PC-3 (cell line): ENCODE measurements at places on chromosomes 3 and 15. TPM values are rescaled to one million over a fixed set of nuclear protein-coding genes. Genes with fewer than 3 reads are reported as not detected.

DNA sequence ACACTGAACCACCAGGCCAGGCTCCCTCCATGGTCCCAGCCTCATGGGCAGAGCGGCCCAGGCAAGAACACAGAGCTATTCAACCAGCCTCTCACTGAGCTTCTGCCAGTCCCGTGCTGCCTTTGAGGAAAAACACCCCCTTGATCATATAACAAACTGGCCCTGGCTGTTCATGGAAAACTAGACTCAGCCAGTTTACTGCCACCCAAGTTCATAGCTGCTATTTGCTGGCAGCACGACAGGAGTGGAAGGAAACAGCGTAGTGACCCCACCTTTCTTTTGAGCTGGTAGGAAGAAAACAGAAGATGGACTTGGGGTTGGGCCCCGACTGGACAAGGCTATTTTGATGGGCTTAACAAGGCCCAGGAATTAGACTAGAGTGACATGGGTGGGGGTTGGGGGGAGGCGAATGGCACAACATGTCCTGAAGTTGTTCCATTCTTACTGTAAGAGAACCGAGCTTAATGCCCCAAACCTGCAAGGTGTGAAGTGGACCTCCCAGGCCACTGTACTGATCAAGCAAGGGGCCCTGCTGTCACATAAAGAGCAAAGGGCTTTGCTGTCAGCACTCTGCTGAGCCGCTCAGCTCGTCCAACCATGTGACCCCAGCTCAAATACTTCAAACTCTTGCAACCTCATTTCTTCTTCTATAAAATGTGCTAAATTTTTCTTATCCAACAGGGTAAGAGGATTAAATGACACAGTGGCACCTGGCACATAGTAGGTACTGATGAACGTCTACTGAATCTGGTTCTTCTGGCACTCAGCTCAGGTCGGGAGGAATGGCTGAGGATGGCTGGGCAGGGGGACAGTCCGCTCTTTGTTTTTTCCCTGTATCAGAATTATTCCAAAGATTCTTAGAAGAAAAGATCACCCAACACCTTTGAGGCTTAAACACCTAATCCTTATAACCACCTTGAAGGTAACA is 1.6 kb downstream of the FBXL22 start:
- no peak for DNase-seq
- H3K36me3 ChIP-seq: no peaks in the 10 kb centered on the region
- peaks cover 7% of the 10 kb centered on the region; the same call in 1 of the 2 replicates for H3K4me1 ChIP-seq
- peak overlapping the region; percentile 83 for H3K4me3 ChIP-seq
- no peaks in the 10 kb centered on the region for H3K27me3 ChIP-seq

DNA sequence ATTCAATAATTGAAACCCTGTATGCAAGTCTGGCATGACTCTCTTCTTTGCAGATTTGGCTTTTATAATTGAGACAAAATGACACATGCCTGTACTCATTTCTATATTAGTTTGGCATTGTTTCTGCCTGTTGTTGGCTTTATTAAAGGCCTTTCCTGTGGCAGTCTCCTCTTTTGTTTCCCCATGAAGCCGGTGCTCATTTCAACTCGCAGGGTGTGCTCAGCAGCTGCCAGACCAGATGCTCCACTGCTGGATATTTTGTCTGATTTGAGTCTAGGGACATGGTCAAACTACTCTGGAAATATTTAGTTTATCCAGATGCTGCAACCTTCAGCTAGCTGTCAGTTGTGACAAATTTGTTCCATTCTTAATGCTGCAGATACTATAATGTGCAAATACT is 445.3 kb downstream of the NAALADL2 start:
- peaks cover 13% of the 10 kb centered on the region for H3K4me1 ChIP-seq
- H3K27me3 ChIP-seq: no peaks in the 10 kb centered on the region
- H3K36me3 ChIP-seq: no peaks in the 10 kb centered on the region
- no peak for DNase-seq
- no peak overlapping the region for H3K27ac ChIP-seq

DNA sequence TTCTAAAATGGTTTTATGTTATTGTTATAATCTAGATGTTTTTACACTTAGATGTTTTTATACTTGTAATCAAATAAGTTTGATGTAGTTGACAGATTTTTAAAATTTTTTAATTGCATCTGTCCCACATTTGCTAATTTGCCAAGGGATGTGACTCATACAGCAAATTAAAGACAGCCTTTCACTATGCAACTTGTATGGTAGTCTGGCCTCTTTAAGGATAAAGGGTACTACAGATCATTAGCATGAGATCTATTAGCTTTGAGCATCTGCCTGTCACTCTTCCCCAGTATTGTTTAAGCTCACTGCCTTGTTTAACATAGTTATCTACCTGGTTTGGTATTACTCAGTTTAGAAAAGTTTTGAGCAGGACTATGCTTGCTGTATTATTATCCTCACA is 83.0 kb downstream of the NPTN start:
- H3K27me3 ChIP-seq: no peaks in the 10 kb centered on the region
- no peak overlapping the region for H3K4me3 ChIP-seq
- no peak overlapping the region for H3K27ac ChIP-seq
- no peaks in the 10 kb centered on the region for H3K4me1 ChIP-seq
- no peaks in the 10 kb centered on the region for H3K36me3 ChIP-seq
- no peak for DNase-seq

DNA sequence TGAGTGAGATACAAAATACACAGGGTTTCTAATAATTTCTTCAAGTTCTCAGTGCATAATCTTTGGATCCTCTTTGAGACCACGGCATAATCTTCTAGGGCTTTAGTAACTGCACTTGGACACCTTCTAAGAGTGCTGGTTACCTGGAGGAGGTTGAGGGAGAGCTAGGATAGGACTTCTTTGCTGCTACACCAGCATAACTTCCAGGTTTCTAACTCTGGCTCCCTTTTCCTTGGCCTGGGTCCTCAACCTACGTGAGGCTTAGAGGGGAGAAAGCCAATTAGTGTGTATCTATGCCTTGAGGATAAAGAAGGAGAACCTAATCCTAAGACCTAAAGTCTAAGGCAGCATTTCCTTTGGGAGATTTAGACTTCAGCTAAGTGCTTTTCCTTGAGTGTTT is 184.8 kb downstream of the LSAMP start:
- H3K36me3 ChIP-seq: no peaks in the 10 kb centered on the region
- no peak overlapping the region for H3K27ac ChIP-seq
- H3K4me3 ChIP-seq: no peak overlapping the region
- DNase-seq: no peak
- no peaks in the 10 kb centered on the region for H3K4me1 ChIP-seq

DNA sequence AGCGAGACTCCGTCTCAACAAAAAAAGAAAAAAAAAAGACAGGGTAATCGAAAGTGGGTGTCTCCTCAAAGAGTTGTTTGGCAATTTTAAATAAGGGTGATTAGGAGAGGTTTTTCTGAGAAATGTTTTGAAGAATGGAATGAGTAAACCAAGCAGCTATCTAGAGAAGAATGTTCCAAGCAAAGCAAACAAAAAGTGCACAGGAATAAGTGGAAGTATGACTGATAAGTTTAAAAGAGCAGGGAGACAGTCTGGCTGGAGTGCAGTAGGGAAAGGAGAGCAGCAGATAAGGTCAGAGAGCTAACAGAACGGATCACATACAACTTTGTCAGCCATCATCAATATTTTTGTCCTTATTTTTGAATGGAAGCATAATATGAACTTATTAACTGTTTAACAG is 853.5 kb downstream of the TUSC7 start:
- no peaks in the 10 kb centered on the region for H3K4me1 ChIP-seq
- no peaks in the 10 kb centered on the region for H3K27me3 ChIP-seq
- H3K36me3 ChIP-seq: no peaks in the 10 kb centered on the region
- H3K4me3 ChIP-seq: no peak overlapping the region

DNA sequence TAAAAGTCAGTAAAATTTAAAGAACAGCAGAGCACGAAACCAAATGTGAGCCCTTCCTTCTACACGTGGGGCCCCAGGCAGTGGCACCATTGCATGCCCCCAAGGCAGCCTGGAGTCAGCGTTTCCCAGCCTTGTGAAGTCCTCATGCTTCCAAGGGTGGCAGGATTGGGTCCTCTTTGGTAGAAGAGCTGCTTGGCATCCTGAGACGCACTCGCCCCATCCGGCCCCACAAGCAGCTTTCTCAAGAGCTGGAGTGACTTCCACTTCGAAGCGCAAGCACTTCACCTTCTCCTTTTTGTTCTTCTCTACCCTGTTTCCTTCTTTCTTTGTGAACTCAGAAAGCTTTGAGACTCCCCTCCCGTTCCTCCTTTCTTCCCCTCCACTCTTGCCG is 34.7 kb downstream of the ZNF710 start:
- H3K27ac ChIP-seq: no peak overlapping the region
- H3K4me3 ChIP-seq: no peak overlapping the region
- H3K4me1 ChIP-seq: peaks cover 25% of the 10 kb centered on the region
- no peaks in the 10 kb centered on the region for H3K27me3 ChIP-seq
- no peaks in the 10 kb centered on the region for H3K36me3 ChIP-seq

DNA sequence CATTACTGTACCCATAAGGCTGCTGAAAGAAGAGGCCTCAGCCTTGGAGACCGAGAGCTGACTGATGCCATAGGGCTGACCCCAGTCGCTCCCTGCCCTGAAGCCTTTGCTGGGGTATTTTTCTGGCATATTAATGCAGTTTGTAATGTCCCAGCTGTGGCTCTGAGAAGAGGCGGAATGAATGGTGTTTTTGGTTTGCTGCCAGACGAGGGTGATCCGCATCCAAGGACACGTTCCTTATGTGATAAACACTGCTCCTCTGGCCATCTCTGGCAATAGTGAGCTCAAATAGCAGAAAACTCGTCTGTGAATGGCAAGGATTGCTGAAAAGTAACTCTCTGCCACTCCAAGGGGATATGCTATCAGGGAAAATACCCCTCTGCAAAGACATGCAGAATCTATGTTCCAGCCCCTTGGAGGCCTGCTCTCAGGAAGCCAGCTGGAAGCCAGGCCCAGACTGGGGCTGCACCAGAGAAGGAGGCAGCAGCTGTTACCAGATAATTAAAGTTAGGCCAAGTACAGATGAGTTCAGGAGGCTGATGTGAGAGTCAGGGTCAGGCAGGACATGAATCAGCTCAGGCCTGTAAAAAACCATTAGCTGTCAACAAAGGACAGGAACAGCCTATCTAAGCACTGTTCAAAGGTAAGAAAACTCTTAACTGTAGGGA is 28.9 kb upstream of the KLHL6 start:
- no peak overlapping the region for H3K27ac ChIP-seq
- H3K4me3 ChIP-seq: no peak overlapping the region
- H3K27me3 ChIP-seq: peaks cover 5% of the 10 kb centered on the region; the same call in 1 of the 2 replicates
- no peaks in the 10 kb centered on the region for H3K36me3 ChIP-seq
- no peaks in the 10 kb centered on the region for H3K4me1 ChIP-seq

- no peak overlapping the region for H3K4me3 ChIP-seq
- peaks cover 32% of the 10 kb centered on the region for H3K27me3 ChIP-seq
- DNase-seq: no peak
- no peaks in the 10 kb centered on the region for H3K36me3 ChIP-seq
Measured at GRCh38 chr3:77195766-77196545, 156.1 kb downstream of the ROBO2 start.

- no peaks in the 10 kb centered on the region for H3K27me3 ChIP-seq
- no peak overlapping the region for H3K4me3 ChIP-seq
- no peak for DNase-seq
- peaks cover 15% of the 10 kb centered on the region for H3K4me1 ChIP-seq
Measured at GRCh38 chr3:177495566-177495965, 298.3 kb upstream of the TBL1XR1 start.

- DNase-seq: no peak
- no peaks in the 10 kb centered on the region for H3K36me3 ChIP-seq
- H3K27ac ChIP-seq: no peak overlapping the region
- no peaks in the 10 kb centered on the region; the same call in 1 of the 2 replicates for H3K27me3 ChIP-seq
- no peak overlapping the region for H3K4me3 ChIP-seq
Measured at GRCh38 chr15:81889485-81889881, 156.3 kb downstream of the MEX3B start.

CIDEC gene
- total RNA-seq: not detected in 2 replicates

CEP97 gene
- 12.1 and 14.1 TPM in 2 replicates for total RNA-seq

ACKR2 gene
- 1.3 and 3.9 TPM in 2 replicates for total RNA-seq

PARP9 gene
- 13.8 and 14.8 TPM in 2 replicates for total RNA-seq

ZNF80 gene
- not detected in 2 replicates for total RNA-seq

PAQR9 gene
- 0.12 TPM in 1 of 2 replicates, not detected in the other for total RNA-seq
